Activated CD4-positive, alpha-beta T cell treated with anti-CD3 and anti-CD28 coated beads, Interleukin-2, Interleukin-4, amounts not matched to agents 100 ng/mL and 50 ng/mL, durations not matched to agents 16 hours and 8 hours (primary cell): ENCODE measurements at places on chromosomes 2 and 18.
A peak's percentile ranks its signal among the peaks of the same experiment; 100 is the strongest.

GRCh38 chr2:109105113-109105512, 23.9 kb upstream of the SH3RF3 start:
- no peak for DNase-seq

GRCh38 chr2:240930631-240931318, 24.6 kb downstream of the CROCC2 start:
- DNase-seq, result no peak

- DNase-seq, result no peak
Observed at GRCh38 chr18:25494888-25495287, 142.9 kb upstream of the ZNF521 start.

DNA sequence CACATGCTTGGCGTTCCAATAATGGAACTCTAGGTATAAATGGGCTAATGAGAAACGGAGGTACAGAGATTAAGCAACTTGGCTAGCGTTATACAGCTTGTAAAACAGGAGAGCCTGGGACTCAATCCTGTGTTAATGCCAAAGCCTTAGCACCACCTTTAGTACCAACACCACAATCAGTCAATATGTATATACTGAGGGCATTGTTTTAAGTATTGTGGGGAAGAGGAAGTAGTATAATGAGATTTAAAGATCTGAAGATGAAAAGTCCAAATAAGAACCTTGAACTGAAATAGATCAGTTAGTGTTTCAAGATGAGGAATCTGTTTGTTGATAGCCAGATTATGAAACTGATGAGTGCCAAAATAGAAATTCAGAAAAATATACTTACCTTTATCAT, 8.1 kb downstream of the MARS2 start:
- no peak for DNase-seq

- no peak for DNase-seq
Observed at GRCh38 chr2:11359865-11360264, 15.4 kb upstream of the ROCK2 start.

GRCh38 chr18:3207565-3207964, 12.2 kb downstream of the MYOM1 start:
- DNase-seq, result no peak

GRCh38 chr2:217593732-217594131, 409.1 kb downstream of the TNS1 start:
- no peak for DNase-seq

DNA sequence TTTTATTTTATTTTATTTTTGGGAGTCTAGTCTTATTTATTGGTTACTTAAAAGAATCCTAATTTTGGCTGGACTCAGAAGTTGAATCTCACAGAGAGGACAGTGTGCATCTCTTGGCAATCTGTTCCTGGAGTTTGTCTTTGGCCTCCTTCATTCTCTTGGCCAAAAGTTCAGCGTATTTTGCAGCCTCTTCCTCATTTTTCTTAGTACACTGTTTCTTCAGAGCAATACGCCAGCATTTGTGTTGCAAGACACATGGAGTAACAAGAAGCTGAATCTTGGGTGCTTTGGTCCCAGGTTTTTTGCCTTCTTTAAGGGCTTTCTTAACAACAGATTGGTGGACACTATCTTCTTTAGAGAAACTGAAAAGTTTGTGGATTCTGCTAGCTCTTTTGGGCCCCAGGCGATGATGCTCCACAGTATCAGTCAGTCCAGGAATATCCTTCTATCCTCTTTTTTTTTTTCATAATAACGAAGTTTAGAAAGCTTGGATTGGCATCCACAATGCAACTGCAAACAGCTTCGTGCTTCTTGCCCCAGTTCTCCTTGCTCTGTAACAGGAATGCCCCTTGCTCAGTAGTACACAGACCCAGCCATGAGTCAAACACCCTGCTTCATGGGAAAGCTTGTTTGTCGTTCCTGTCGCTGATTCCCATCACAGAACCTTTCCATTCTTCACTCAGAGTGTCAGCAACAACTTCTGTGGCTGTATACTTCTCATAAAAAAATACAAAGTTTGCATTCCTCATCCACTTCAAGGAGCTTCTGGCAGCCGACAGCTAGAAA, 34.8 kb upstream of the RFX8 start:
- DNase-seq, result no peak

GRCh38 chr2:138455691-138456090, 45.9 kb upstream of the SPOPL start:
- DNase-seq, result no peak

DNA sequence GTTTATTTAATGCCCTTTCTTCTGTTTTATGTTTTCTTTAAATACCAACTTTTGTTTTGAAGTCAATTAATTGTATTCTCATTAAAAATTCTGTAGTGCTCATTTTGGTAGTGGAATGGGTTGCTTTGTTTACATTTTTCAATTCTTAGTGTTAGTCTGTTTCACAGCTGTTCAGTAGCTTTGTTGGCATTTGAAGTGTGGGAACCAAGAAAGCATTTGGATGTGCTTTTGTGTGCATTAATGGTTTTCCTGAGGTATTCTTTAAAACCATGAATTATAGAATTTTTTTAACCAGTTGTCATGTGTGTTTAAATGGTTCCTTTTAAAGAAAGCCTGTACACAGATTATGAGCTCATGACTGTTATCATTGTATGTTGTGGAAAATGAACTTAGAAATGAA, 19.7 kb downstream of the MIB1 start:
- DNase-seq, result no peak

DNA sequence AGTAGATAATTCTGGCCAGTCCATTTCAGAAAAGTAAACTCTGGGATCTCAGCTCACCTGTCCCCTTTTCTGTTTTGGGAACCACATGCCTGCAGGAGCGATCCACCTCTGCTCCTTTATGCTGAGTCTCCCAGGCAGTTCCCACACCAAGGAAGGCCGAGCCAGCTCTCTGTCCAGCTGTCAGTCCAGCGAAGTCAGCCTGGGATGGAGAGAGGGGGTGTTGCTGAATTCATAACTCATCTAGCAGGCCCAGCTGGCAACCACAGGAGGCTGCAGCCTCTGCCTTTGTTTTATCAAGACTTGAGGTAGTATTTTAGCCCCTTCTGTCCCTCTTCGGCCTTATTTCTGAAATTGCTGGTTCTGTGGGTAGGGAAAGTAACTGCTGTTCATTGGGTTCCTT, 209.9 kb downstream of the ARL4C start:
- no peak for DNase-seq

DNA sequence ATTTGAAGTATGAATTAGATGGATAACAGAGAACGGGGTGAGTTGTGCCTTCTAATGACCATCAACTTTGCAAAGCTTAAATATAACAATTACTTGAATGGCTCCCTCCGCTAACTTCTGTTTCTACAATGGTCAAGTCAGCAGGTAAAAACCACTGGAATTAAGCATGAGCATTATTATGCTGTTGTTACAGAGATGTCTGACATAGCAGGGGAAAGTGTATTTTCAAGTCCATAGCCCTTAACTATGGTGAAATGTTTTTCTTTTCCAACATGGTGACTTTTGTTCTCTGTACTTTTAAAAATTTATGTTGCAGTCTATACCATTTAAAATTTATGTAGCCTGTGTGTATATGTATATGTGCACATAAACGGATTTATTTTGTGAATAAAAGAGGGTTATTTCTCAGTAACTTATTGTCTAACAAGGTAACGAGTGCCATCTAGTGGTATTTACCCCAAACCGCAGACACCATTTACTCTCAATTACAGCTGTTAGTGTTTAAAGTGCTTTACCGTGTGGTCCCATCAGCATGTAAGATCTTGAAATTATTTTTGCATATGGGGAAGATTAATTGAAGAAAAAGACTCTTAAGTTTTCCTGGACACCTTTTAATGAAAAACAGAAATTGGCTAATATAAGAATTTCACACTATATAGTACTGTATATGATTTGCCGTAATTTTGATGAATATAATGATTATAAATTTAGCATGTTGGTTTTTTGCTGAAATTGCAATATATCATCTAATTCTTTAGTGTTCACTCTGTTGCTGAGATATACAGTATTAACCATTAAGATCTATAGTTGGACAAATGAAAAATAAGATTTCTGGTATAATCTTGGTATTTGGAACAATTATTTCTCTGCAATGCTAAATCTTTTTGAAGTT, 78.2 kb downstream of the UBE2E3 start:
- DNase-seq, result peak; percentile 52

- DNase-seq, result no peak
Observed at GRCh38 chr2:199589306-199589705, 131.6 kb upstream of the SATB2 start.

DNA sequence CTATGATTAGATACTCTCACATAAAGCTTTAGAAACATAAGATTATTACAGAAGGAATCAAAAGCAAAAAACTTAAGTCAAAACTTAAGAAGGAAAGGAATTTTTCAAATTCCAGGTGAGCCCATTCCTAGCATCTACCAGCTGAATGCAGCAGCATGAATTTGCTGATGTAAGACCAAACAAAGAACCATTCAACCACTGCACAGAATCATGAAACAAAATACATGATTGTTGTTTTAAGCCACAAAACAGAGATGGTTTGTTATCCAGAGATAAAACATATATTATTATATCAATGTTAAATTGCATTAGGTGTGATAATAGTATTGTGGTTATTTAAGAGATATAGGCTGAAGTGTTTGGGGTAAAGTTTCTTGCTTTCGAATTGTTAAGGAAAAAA, 29.0 kb downstream of the PIGN start:
- DNase-seq, result no peak

DNA sequence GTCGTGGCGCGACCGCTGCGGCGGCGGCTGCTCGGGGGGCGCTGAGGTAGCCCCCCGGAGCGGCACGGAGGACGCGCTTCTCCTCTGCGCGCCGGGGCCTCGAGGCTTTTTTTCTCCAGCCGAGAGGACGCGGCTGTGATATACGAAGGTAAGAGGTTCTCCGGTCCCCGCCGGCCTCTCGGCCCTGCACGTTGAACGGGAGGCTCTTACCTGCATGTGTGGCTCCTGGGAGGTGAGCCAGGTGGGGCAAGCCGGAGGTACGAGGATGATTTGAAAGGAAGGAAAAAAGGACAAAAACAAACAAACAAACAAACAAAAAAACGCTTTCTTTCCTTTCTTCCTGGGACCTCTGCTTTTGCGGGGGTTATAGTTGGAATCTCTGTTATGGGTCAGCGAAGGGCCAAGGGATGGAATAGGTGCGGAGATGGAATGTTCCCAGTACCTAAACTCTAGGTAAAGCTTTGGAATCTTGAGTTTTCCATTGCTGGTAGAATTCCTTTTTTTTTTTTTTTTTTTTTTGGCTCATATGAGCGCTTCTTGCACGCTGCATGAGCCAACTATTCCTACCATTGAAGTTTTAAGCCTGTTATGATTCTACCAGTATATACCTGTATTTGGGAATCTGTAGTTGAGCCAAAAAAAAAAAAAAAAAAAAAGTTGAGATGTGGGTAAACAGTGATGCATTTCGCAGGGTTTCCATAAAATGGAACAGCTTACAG, 674 bp downstream of the PTPN4 start:
- DNase-seq, result no peak

GRCh38 chr2:196449083-196449482, 190.4 kb upstream of the CCDC150 start:
- DNase-seq, result no peak

DNA sequence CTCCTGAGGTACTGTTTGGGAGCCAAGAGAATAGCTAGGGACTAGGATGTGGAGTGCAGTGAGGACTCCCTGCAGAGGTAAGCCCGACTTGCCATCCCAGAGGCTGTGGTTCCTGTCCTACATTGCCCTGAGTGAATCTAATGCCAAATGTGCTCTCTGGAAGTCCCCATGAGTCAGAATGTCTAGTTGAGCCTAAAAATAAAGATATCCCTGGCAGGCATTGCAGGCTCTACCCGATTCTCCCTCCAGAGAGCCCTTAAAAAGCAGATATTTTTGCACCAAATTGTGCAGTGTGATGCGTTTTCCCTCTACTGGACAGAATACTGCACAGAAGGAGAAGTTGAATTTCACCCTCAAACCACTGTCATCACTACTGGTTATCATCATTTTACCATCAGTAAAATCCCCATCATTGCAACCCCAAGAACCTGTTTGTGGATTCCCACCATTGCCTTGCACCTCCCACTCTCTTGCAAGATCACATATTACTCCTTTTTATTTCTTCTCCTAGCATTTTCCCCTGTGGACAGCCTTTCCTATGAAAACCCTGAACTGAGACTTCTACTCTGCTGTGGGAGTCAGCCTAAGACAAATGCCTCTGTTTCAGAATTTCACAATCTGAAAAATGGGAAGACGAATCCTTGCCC, 98.0 kb downstream of the MARCHF4 start:
- DNase-seq, result no peak

DNA sequence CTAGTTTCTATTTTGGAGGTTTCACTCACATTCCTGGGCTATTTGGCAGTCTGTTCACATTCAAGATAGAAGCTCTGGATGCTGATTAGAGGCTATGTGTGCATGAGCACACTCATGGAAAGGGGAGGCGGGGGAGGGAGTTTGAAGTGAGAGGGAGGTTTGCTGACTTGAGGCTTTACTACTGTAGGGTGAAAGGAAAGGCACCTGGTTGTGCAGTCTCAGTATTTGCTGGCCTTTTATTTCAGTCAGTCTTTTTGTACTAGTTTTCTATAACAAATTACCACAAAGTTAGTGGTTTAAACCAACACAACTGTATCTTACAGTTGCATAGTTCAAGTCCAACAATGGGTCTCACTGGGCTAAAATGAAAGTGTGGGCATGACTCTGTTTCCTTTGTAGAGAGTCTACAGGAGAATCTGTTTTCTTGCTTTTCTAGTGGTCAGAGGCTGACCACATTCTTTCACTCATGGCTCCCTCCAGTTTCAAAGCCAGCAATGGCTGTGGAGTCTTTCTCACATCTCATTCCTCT, 47.7 kb upstream of the NR4A2 start:
- no peak for DNase-seq

DNA sequence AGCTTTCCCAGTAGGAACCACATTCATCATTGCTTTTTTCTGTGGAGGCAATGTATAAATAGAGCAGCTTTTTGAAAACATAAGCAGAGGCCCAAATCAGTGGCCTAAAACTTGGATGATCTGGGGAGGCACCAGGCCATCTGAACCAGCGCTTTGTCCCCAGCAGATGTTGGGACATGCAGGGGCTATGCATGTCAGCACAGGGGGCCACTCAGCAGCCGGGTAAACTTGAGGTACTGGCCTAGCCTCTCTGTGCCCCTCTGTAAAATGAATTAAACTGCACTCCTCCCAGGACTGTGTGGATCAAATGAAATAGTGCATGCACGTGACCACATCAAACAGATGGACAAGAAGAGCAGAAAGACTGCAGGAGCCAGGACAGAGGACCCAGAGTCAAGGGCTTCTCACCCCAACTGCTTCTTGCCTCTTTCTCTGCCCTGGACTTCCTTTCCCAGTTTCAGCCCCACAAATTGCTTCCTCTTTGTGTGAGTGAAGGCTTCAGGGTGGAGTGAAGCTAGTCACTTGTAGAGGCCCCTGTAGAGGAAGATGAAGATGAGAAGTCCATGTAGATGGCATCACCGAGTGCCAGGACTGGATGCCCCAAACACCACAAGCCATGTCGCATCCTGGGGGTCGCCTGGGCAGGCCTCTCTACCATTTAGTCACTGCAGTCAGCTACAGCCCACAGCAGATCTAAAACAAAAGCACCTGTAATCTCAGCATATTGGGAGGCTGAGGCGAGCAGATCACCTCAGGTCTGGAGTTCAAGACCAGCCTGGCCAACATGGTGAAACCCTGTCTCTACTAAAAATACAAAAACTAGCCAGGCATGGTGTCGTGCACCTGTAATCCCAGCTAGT, 53.2 kb downstream of the IMPA2 start:
- no peak for DNase-seq

- DNase-seq, result no peak
Observed at GRCh38 chr18:49368876-49369440, 91.5 kb downstream of the DYM start.
